ENCODE measurements at places on chromosomes 3 and 15. TPM values are rescaled to one million over a fixed set of nuclear protein-coding genes. Genes with fewer than 3 reads are reported as not detected.

Gene RHOV
- not detected for total RNA-seq

Gene LRRC58
- 18.2 TPM for total RNA-seq

Gene ADIPOQ
- total RNA-seq: not detected

Gene CCNB2
- total RNA-seq: 1.4 TPM

Gene COL6A5
- total RNA-seq: not detected

Gene POLQ
- 0.66 TPM for total RNA-seq

Gene ERICH6
- 0.35 TPM for total RNA-seq

Gene NR1I2
- 0.13 TPM for total RNA-seq

Gene CALML4
- total RNA-seq: 2.1 TPM

Gene SLC2A2
- total RNA-seq: not detected

- no peak for DNase-seq
Observed at GRCh38 chr15:88802991-88803240, 320 bp upstream of the ACAN start.

GRCh38 chr3:12985148-12985547 is 88.1 kb downstream of the IQSEC1 start:
- DNase-seq: no peak

DNA sequence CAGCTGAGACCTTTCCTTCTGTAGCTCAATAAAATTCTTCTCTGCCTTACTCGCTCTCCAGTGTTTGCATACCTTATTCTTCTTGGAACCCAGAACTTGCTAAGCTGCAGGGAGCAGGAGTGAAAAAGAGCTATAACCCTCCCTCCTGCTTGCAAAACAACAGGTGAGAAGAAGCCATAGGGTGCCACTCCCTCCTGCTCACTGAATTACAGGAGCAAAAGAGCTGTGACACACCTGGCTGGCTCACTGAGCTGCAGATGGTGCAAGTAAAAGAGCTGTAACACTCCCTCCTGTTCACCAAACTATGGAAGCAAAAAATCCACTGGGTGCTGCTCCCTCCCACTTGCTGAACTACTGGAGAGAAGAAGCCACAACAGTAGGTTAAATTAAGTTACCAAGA is 44.2 kb upstream of the C2CD4B start:
- no peak for DNase-seq

GRCh38 chr15:62112081-62112480 is 45.3 kb downstream of the C2CD4A start:
- no peak for DNase-seq

DNA sequence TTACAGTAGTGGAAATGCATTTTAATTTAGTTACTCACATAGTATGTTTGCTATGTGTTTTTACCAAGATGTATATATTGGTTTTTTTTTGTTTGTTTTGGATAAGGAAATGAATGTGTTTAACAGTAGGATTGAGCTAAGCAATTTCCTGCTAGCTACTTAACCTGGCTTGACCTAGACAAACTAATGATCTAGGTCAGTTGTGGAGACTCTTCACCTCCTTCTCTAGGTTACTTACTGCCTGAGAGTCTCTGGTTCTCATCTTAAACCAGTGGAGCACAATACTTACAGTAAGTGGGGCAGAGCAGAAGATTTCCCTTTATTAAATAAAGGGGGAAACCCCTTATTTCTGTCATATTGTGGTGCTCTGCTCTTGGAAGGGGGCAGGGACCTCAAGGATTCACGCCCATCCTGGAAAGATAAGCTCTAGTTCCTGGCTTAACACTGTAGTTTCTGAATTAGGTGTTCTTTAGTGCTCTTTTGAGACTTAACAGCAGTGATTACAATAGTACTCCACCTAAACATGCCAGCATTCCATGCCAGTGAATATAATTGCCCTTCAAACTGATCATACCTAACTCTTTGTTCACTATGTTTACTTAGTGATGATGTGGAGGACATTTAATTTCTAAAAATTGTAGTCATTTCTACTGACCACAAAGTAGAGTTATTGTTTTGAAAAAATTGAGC is 79.9 kb downstream of the UBP1 start:
- DNase-seq: no peak

GRCh38 chr3:36065321-36065720 is 315.0 kb upstream of the STAC start:
- DNase-seq: no peak

- DNase-seq: no peak
Observed at GRCh38 chr15:88401251-88401995, 65.8 kb downstream of the MRPL46 start.

- DNase-seq: no peak
Observed at GRCh38 chr3:30258426-30259392, 347.7 kb upstream of the TGFBR2 start.

GRCh38 chr15:87118846-87119245 is 1039.2 kb downstream of the AGBL1 start:
- no peak for DNase-seq

GRCh38 chr3:76570436-76571057 is 469.4 kb upstream of the ROBO2 start:
- no peak for DNase-seq

GRCh38 chr3:73215281-73215680 is 153.8 kb downstream of the EBLN2 start:
- DNase-seq: no peak

DNA sequence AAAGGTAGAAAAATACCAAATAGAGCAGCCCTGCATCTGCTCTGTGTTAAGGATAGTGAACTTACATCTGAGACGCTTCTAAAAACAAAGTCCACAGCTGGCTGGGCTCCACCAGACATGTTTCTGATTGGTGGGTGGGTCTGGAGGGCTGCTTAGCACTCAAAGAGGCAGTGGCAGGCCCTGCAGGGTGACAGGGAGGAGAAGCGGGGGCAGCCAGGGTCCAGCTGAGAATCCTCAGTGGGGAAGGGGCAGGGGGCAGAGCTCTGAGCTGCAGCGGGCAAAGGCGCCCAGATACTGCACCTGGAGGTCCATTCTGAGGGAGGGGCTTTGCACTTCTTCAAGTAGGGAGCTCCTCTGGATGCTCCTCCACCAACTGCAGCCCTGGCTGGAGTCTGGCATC is 28.1 kb downstream of the PRR23E start:
- no peak for DNase-seq

DNA sequence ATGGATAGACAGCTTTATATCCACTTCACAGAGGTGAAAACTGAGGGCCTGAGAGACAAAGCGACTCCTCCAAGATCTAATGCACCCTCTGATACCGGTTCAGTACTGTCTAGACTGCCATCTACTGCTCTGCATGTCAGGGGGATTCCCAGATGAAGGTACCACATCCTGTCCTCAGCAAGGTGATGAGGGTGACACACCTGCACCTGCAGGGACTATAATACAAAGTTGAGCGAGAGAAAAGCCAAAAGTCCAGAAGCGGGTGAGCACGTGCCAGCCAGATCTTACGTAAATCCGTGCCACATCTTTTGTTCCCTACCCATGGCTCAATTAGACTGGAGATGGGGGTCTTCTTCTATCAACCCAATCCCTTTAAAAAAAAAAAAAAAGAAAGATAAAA is 32.4 kb upstream of the HES1 start:
- no peak for DNase-seq

- no peak for DNase-seq
Observed at GRCh38 chr15:93974804-93975481, 256.4 kb upstream of the MCTP2 start.

DNA sequence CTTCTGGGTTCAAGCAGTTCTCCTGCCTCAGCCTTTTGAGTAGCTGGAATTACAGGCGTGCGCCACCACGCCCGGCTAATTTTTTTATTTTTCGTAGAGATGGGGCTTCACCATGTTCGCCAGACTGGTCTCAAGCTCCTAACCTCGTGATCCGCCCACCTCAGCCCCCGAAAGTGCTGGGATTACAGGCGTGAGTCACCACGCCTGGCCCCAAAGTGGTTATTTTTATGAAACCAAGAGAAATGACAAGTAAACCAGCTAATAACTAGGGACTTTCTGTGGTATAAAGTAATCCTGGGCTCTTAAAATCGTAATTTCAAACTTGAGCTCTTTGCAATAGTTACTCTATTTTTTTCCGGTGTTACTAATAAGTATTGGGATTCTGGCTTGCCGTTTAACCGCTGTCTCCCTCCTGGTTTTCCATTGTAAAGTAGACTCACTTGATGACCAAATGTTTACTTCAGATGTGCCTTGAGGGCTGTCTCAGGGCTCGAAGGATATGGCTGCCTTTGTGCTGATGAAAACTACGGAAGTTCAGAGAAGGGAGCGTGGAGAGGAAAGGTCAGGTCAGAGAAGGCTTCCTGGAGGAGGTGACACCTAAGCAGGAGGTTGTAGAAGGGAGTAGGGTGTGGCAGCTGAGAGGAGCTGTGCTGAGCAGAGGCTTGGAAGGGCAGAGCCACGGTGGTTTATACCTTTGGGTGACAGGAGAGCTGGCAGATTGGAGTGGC is 4.2 kb downstream of the ZSCAN2 start:
- DNase-seq: no peak

- DNase-seq: no peak
Observed at GRCh38 chr15:60720086-60720485, 241.1 kb upstream of the ICE2 start.

DNA sequence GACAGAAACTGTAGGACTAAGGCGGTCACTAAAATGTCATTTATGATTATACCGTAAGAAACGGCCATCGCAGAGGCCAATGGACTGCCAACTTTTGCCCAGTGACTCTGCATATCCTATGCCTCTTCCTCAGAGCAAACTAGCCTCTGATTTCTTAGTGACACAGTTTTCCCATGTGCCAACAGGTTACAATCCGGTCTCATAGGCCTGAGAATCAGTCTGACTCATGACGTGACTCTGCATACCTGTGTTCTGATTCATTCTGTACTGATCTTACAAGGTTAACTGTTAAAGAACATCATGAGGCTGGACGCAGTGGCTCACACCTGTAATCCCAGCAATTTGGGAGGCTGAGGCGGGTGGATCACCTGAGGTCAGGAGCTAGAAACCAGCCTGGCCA is 17.8 kb downstream of the RUBCN start:
- DNase-seq: no peak

GRCh38 chr3:5553203-5553602 is 365.7 kb downstream of the EDEM1 start:
- DNase-seq: no peak

GRCh38 chr3:10901296-10901945 is 85.4 kb downstream of the SLC6A11 start:
- no peak for DNase-seq

DNA sequence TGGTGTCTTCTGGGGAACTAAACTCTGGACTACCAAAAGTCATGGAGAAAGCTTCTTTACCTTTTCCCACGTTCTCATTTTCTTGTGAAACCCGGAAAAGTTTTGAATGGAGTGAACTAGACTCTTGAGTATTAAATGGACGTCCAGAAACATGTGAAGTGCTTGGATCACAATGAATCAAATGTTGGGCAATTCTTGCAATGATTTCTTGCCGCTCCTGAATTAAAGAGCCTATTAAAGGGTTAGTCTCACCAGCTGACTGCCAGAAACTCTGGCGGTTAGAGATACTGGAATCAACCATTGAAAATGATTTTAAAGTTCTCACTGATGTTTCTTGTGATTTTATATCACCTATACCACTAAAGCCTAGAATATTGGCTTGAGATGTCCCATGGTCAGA is 40.8 kb upstream of the ARPP19 start:
- DNase-seq: no peak

GRCh38 chr3:196115678-196116083 is 33.8 kb upstream of the TFRC start:
- peak; percentile 47 for DNase-seq

- no peak for DNase-seq
Observed at GRCh38 chr3:167733961-167734497, 663 bp downstream of the PDCD10 start.

- no peak for DNase-seq
Observed at GRCh38 chr3:1195947-1196346, 103.1 kb downstream of the CNTN6 start.

DNA sequence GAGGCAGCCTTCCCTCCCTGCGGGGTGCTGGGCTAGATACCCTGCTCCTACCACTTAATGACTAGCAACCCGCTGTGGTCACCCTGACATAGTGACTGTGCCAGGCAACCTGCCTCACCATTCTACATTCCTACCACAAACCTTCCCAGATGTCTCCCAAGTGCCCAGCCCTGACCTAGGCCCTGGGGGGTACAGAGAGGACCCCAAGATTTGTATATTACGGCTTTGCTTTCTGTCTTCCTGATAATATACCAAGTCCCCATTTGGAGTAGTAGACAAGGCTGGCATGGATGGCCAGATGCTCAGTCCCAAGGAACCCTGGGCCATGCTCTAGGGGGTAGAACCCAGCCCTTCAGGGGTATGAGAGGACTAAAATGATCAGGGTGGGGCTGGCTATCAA is 31.0 kb downstream of the ESYT3 start:
- DNase-seq: no peak

- DNase-seq: no peak
Observed at GRCh38 chr15:80691575-80691974, 3.5 kb upstream of the ABHD17C start.

DNA sequence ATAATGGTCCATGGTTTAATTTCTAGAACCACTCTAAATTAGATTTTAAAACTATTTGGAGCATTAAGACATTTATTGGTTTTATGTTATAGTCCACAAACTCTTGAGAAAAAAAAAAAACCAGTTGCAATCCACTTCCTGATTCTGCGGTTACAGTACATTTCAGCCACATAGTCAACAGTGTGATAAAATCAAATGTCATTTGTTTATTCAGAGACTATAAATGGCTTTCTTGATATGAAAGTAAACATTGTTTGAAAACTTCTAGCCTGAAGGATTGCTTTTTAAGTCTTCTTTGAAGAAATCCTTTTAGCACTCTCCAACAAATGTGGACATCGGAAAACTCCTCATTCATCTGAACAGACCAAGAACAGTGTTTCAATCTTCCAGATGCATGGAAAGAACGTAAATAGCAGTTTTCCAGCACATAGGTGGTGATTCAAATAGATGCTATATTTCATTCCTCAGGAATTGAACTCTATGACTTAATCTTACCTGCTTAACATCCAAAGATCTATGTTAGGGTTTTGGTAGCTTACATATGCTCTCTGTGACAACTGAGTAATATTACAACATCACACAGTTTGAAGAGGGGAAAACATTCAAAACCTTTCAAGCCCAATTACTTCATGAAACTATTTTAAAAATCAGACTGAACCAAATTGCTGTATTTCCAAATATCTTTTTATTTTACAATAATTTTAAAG is 87.8 kb upstream of the UBE2E2 start:
- DNase-seq: no peak

DNA sequence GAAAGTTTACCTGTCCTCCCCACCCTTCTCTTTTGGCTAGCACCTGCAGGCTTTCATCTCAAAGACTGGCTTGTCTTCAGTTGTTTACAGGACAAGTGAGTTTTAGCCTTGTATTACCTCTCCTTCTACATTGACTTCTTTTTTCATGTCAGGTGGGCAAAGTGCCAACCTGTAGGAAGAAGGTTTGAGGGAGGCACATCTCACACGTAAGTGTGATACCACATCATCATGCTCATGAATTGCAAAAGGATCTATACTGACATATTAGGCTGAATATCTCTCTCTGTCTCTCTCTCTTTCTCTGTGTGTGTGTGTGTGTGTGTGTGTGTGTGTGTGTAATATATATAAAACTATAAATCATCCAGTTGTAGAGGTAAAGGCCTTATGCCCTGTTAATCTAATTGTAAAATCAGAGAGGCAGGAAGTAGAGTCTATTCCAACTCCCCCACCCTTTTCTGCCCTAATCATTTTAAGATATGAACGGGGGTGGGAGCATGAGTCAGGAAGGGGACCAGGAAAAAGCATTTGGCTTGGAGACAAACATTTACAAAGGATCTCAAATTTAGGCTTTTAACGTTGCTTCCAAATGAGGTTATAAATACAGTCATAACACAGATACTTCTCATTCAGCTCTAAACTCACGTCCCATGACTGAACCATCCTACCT is 107.0 kb upstream of the PFN2 start:
- DNase-seq: no peak

- DNase-seq: peak; percentile 45
Observed at GRCh38 chr15:84079885-84080777, 155.4 kb upstream of the GOLGA6L4 start.

- DNase-seq: no peak
Observed at GRCh38 chr3:119401069-119401468, 62.3 kb downstream of the TMEM39A start.
